ENCODE measurements at places on chromosomes 12 and 14.

- DNase-seq: no peak
These were observed 1.8 kb upstream of the BMAL2 start for GRCh38 chr12:27330846-27331245.

DNA sequence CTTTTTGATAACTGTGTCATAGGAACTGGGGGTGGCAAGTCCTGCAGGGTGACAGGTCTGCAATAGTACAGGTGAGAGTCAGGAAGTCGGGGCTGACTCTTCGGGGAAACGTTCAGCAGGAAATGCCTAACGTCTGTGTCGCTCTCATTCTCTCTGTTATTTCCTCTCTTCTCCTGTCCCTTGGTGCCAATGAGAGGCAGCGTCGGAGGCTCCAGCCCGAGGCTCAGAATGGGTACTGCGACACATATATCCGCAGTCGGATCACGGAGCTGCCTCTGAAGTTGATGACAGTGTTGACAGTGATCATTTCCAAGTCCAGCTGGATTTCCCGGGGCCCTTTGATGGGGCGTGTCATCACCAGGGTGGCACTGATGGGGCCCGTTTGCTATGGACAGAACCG lies 2.7 kb upstream of the TC2N start:
- no peak for DNase-seq

- no peak for DNase-seq
These were observed 37.2 kb downstream of the RDH12 start for GRCh38 chr14:67738740-67739504.

DNA sequence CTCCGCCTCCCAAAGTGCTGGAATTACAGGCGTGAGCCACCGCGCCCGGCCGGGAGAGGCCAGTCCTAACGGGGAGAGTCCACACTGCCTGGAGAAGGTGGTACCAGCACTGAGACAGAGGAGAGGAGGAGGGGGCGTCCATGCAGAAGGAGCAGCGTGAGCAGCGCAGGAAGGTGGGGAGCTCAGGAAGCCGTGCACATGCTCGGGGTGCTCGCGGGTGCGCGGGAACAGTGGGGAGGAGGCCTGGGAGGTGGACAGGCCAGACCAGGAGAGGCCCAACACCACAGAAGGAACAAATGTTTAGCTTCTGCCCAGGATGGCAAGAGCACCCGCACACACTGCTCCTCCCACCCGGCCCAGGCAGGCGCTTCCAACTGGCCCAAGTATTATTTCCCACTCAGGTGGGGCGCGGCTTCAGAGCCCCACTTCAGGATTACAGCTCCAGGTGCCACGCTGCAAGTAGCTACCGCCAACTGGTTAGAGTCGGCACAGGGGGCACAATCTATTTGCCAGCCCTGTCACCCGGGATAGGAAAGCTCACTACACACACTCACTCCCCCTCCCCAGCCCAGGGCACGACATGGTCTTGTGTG lies 80.8 kb upstream of the BCL11B start:
- DNase-seq: no peak

GRCh38 chr14:21326972-21327371 lies 47.1 kb downstream of the RPGRIP1 start:
- no peak for DNase-seq

DNA sequence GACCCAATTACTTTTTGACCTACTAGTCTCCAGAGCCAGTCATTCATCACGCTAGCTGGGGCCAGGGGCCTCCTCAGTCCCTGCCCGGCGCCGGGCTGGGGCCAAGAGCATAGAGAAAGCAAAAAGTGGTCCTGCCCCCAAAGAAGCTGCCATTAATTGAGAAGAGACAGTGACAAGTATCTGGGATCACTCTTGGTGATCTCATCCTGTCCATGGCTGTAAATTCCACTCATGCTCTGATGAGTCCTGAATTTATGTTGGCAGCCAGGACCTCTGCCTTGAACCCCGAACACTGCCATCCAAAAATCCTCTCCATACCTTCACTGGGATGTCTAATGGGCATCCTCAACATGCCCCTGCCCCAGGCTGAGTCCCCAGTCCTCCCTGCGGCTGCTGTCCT lies 34.4 kb upstream of the DLK1 start:
- no peak for DNase-seq

DNA sequence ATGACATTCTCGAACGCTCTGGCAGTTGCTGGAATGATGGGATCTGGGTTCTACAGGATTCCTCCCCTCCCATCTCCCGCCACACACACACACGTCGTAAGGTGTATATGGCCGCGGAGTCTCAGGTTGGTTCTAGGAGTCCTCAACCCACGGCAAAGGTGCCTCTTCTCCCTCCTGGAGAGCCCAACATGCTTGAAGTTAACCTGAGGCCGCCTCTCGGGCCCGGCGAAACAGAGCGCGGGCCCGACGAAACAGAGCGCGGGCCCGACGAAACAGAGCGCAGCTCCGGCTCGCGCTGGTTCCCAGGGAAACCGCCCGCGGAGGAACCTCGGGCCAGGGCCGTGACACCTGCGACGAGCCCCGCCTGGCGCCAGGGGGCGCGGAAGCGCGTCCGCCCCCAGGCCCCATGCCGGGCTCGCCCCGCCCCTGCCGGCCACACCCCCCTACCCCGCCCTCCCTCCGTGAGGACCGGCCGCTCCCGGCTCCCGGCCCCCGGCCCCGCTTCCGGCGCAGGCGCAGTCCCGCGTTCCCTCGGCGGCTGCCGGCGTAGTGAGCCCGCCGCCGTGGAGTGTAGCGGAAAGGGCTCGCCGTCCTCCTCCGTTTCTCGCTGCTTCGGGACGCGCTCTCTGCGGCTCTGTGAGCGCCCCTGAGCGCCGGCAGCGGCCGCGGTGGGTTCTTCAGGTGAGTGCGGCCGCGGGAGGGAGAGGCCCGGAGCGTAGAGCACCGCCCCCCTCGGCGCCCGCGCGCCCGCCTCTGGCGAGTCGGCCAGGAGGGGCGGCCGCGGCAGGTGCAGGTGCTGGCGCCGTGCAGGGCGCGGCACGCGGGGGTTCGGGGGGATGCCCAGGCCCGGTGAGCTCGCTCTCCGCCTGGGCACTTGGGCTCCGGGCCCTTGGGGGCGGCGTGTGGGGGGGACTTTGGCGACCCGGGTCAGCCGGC lies at the start of gene RAB3IP:
TSS of gene RAB3IP (plus strand) at position 510 of the 936 bp plus-strand sequence. CDS start 16,549 bp downstream, outside the sequence.
- peak; percentile 87 for DNase-seq

DNA sequence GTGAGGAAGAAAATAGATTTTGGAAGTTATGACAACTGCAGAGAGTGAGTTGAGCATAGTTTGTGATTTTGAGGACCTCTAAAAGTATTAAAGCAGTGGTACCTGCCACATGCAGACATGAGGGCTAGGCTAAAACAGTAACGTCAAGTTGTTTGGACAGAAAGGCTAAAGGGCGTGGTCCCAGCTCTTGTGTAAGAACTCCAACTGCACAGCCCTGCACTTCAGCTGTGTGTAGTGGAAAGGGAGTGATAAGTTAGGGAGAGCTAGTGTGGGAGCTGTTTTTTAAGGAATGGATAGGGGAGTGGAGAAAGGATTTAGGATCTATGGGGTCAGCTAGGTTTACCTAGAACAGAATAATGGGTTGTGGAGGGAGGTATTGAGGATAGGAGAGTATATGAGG lies 39.5 kb downstream of the TESPA1 start:
- no peak for DNase-seq

GRCh38 chr14:69632593-69633151 lies 21.3 kb downstream of the SUSD6 start:
- DNase-seq: no peak

- DNase-seq: no peak
These were observed 572.7 kb downstream of the VRK1 start for GRCh38 chr14:97369901-97370300.

GRCh38 chr14:44383636-44384035 lies 123.4 kb downstream of the FSCB start:
- DNase-seq: no peak

DNA sequence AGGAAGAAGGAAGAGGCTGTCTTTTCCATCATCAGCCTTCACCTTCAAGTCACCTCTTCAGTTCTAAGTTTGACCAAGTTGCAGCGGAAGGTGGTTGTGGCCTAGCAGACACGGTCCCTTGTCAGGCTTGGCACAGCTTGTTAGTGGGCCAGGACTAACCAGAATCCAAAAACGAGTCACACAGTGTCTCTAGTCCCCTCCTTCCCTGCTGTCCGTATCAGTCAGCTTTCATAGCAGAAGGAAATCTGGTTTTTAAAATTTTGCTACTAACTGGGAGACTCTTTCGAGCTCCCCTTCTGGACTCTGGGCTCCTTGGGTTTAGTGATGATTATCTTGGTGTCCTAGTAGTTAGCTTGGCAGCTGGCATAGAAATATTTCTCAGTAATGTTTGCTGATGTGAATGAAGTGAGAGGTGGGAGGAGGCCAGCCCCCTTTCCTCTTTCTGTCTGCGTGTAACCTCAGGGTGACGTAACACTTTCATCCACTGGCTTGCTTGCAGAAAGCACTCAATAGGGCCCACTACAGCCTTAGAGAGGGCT lies 3.8 kb downstream of the ETV6 start:
- no peak for DNase-seq

- DNase-seq: peak; percentile 52
These were observed 58.6 kb downstream of the TSPAN9 start for GRCh38 chr12:3135522-3136461.

DNA sequence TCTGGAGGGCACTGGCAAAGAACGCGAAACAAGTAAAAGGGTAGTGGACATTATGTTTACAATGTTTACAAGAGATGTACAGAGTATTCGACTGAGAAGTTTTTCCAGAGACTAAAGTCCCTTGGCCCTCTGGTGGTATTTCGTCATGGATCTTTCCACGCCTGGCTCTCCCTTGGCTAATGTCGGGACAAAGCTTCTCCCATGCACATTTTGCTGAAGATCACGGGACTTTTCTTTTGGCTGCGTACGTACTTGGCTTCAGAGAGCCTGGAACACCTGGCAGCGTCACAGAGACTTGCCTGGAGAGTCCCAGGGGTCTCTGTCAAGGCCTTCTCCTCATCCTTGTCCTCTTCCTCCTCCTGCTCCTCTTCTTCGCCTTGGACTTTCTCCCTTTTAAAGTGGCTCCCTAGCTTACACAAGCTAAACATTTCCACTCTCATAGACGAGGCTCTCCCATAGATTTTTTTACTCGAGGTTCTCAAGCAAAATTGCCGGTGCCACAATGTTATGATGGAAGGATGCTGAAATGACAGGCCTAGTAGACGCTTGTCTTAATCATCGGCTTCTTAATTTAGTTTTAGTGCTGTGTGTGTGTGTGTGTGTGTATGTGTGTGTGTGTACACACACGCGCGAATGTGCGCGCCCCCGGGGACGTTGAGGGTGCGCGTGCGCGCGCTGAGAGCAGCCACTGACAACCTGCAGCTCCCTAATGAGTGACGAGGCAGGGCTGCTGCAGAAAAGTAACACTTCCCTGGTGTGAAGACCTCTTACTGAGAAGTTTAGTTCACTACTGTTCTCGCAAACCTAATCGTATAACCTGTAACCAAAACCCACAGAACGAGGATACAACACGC lies 4.9 kb upstream of the FOXG1 start:
- no peak for DNase-seq

DNA sequence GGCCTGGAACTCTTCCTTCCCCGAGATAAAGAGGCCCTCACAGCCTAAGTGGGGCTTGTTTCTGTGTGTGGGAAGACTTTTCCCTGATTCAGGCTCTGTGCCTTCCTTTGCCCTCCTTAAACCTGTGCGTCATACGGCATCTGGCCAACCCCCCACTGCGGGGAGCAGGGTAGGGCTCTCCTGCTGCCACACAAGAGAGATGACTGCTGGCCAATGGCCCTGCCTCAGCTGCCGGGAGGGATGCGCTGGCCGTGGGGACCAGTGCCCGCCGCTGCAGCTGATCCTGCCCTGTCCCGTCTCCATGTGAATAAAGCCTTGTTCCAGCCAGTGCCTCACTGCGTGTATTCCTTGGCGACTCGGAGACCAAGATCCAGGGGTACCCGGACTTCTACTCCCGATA lies 42.5 kb upstream of the BEGAIN start:
- DNase-seq: no peak

GRCh38 chr12:94596596-94596995 lies 53.8 kb downstream of the TMCC3 start:
- DNase-seq: no peak

- no peak for DNase-seq
These were observed 502.4 kb upstream of the ATP2B1 start for GRCh38 chr12:90211017-90211416.

DNA sequence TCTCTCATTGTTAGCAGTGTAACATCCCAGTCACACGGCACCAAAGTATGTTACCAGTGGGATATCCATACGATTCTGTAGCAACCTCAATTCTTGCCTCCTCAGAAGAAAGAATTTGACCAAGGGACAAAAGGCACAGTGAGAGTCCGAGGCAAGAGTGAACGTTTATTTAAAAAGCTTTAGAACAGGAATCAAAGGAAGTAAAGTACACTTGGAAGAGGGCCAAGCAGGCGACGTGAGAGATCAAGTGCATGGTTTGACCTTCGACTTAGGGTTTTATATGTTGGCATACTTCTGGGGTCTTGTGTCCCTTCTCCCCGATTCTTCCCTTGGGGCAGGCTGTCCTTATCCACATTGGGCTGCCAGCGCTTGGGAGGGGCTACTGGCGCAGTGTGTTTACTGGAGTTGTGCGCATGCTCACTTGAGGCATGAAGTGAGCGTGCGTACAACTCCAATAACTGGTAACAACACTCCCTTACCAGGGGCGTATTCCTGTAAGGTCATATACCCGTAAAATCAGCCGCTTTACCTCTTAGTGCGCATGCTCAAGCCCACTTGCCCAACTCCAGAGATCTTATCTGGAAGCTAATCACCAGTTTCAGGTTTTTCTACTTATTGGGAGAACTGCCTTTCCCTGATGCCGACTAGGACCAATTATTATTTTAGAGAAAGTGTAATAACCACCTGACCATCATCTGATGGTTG lies 71.7 kb downstream of the FAR2 start:
- DNase-seq: no peak

DNA sequence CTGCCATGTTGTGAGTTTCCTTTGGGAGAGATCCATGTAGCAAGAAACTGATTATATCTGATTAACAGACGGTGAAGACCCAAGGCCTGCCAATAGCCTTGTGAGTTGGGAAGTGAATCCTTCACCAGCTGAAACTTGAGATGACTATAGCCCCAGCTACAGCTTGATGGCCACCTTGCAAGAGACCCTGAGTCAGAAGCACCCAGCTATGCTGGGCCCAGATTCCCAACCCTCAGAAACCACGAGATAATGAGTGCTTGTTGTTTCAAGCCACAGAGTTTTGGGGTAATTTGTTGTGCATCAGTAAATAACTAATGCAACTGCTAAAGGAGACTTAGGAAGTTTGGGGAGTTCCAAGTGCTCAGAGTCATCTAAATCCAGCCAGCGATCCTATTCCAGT lies 80.3 kb downstream of the AVPR1A start:
- DNase-seq: no peak

- no peak for DNase-seq
These were observed 68.1 kb downstream of the ETV6 start for GRCh38 chr12:11717519-11717961.

DNA sequence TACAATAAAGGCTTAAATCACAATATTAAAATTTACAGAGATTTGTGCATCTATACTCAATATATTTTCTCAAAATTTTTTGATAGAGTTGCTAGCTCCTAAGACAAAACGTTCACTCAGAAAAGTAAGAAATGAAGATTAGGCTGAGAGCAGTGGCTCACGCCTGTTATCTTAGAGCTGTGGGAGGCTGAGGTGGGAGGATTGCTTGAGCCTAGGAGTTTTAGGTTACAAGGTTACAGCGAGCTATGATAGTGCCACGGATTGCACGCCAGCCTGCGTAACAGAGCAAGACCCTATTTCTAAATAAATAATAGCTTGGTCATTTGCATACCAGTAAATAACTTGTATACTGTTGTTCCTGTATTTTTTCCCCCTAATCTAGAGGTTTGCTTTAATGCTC lies 35.0 kb upstream of the CFL2 start:
- DNase-seq: no peak

Data from NCI-H187 (cell line).